Activated CD4-positive, alpha-beta T cell treated with anti-CD3 and anti-CD28 coated beads, Interleukin-2, amount 50 U/mL, for 1 hour (primary cell): ENCODE measurements at places on chromosomes 1 and 21.

DNA sequence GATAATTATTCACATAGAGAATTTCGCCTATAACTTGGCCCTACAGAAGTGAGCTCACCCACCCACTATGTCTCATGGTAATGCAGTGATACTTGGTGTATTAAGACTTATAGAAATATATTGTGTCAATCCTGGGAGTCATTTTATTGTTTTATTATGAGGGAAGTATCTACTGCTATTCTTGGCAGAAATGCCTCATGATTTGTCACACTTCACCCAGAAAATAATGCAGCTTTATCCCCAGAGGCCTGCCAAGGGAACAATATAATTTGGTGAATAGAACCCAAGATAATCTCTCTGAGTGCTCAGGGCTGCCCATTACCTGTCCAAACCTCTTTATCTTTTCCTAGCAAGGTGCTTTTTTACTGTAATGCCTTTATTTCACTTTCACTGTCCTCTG, 98.0 kb downstream of the ZP4 start:
- no peak for DNase-seq

DNA sequence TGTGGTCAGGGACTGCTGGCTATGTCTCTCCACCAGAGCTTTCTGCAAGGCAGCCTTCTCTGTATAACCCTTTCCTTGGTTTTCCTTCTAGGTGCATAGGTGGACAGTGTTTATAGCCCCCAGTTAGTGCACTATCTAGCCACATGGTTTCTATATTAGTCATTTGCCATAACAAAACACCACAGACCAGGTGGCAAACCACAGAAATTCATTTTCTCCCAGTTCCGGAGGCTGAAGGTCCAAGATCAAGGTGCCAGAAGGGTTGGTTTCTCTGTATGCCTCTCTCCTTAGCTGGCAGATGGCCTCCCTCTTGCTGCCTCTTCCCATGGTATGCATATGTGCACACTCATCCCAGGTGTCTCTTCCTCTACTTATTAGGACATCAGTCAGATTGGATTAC, 106.4 kb downstream of the KAZN start:
- no peak for DNase-seq

- DNase-seq: no peak
These were observed 2.3 kb upstream of the LCE3D start for GRCh38 chr1:152582647-152583046.

GRCh38 chr1:243270097-243270864, 14.4 kb downstream of the SDCCAG8 start:
- DNase-seq: no peak

DNA sequence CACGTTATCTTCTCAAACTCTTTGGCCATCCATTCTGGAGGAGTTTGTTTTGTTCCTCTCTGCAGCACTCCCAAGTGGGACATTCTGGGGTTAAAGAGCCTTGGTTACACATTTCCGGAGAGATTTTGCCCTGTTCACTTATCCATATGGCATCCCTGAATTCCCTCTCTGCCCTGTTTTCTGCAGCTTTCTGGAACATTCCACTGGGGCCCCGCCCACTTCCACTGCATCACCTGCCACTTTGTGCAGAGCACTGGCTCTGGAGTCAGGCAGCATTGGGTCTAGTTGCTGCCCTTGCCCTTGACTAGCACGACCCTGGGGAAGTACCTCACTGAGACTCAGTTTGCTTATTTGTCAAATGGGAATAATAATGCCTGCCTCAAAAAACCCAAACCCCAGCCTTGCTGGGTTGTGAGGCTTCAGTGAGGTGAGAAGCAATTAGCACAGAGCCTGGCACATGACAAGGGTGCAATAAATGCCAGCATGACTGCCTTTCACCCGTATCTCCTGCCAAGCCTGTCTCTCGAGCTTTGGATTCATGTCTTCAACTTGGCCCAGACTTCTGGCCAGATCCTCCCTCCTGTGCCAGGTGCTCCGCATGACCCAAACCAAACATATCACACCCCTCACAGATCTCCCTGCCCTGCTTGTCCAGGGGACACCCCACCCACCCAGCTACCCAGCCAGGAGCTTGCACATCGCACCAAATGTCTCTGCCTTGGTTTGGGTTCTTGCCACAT, 38.3 kb downstream of the IL6R start:
- no peak for DNase-seq

- no peak for DNase-seq
These were observed 356.5 kb downstream of the MATN1 start for GRCh38 chr1:30366911-30367310.

- DNase-seq: no peak
These were observed 18.5 kb downstream of the FAM89A start for GRCh38 chr1:231021540-231022031.

GRCh38 chr1:62452951-62453350, 16.1 kb downstream of the USP1 start:
- no peak for DNase-seq

- DNase-seq: peak; percentile 8
These were observed 1.2 kb downstream of the AK5 start for GRCh38 chr1:77282866-77283539.

GRCh38 chr1:89454845-89455521, 69.6 kb upstream of the LRRC8B start:
- DNase-seq: peak; percentile 61
